ENCODE measurements at places on chromosomes 1 and 21.

GRCh38 chr21:19603011-19603593 is 1199.5 kb upstream of the TMPRSS15 start:
- no peak for DNase-seq

DNA sequence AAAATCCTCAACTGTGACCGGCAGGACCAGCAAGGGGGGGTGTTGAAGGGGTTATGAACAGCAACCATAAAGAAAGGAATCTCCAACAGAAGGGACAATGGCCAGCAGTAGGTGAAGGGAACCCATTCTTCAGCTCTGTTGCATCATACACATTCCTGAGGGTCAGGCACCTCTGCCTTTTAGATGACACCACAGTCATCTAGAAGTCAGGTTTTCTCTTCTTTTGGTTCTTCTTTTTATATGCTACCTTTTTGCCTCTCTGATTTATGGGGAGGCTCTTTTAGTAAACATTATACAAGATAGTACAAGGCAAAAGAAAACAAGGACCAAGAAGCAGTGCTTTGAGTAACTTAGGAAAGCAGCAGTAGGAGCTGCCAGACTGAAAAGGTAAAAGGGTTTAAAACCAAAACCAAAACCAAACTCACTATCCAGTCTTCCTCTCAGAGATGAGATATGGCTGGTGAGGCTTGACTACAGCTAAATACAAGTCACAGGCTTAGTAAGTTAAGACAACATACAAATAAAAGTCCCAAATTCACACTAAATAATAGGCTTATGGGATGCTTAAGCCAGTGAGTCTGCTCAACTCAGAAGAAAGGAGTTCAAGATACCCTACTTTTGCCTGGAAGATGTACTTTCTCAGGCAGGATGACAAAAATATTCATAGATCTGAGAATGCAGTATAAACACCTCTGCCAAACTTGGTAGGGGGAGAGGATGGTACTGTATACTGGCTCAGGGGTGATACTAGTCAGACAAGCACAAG is 4.1 kb downstream of the TEX38 start:
- no peak for DNase-seq

DNA sequence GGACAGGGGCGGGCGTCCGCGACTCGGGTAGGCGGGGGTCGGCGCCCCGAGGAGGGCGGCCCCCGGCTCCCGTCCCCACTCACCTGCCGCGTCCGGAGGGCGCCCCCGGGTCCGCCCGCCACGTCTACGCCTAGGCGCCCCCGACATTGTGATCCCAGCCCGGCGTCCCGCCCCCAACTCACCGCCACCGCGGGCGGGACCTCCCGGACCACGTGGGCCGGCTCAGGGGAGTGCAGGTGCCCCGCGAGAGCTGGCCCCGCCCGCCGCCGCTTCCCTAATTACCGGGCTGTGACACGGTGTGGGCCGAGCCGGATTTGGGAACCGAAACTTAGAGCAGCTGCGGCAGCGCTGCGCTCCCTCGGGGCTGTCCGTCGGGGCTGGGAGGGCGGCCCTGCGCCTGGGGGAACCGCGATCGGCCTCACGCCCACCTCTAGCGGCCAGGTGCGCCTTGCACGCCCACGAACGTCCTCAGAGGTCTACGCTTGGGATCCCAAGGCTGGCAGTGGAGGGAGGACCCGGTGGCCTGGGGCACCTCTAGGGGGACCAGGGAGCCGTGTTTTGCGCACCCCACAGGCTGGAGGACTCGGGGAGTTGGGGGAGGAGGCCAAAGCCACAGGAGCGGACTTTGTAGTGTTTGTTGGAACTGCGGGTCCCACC is 521 bp upstream of the NADK start:
- DNase-seq = peak; percentile 80

GRCh38 chr21:16572032-16572431 is 842.2 kb downstream of the USP25 start:
- no peak for DNase-seq

DNA sequence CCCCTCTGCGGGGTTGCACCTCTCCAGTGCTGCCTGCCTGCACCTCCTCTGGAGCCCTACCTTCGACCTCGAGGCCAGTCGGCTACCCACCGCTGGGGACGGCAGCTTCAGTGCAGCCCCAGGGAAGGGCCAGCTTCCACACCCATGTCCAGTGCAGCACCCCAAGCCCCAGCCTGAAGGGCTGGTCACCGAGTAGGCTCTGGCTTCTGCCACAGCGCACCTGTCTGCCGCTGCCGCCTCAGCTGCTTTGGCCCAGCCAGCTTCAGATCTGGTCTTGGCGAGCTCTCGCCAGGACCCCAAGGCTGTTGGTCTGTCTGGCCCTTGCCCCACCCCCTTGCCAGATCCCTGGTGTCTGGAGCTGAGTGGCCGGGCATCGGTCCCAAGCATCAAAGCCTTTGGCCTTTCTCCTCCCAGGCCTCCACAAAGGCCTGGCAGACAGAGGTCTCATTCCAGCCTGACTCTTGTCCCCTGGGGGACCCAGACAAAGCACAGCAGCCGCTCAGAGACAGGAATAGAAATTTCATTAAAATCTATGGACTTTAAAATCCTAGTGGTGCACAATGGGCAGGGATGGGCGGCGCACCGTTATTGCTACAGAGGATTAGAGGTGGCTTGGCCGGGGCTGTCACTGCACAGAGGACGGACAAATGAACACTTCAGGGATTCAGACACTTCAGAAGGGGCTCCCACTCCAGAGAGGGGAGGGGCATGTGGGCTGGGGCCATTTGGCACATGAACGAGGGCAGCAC is 4.8 kb downstream of the CCDC24 start:
- no peak for DNase-seq

DNA sequence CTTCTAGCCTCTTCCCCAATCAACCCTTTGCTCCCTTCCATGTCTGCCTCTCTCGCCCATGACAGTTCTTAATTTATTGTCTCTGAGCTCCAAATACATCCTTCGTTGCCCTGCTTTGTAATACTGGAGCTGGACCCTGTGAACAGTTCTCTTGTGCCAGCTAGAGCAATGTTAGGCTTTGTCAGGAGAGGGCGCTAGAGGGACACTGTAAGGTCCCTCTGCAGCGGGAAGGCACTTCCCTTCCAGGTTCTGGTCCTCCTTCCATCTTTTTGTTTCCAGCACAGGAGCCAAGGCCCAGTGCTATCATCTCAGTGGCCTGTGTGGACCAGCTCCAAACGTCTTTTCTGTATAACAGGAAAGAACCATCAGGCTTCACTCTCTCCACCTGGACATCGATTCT is 95.9 kb downstream of the PTPRU start:
- DNase-seq = no peak

DNA sequence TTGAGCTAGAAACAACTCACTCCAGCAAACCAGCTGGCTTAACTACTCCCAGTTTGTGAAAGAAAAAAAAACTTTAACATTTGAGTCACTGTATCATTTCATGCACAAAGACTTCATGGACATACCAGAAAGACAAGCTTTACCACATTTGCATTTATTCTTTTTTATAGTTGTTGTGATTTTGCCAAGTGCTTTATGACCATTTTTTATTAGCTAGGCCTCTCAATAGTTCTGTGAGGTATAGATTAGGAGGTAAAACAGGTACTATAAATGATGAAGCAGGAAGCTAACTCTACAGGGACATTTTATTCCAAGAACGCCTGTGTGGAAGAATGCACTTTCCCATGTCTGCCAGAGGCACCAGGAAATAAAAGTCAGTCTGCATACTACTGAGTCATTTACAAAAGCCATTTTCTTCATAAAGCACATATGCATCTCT is 8.2 kb upstream of the DENND1B start:
- no peak for DNase-seq

GRCh38 chr1:13950637-13951036 is 250.6 kb downstream of the PRDM2 start:
- no peak for DNase-seq

DNA sequence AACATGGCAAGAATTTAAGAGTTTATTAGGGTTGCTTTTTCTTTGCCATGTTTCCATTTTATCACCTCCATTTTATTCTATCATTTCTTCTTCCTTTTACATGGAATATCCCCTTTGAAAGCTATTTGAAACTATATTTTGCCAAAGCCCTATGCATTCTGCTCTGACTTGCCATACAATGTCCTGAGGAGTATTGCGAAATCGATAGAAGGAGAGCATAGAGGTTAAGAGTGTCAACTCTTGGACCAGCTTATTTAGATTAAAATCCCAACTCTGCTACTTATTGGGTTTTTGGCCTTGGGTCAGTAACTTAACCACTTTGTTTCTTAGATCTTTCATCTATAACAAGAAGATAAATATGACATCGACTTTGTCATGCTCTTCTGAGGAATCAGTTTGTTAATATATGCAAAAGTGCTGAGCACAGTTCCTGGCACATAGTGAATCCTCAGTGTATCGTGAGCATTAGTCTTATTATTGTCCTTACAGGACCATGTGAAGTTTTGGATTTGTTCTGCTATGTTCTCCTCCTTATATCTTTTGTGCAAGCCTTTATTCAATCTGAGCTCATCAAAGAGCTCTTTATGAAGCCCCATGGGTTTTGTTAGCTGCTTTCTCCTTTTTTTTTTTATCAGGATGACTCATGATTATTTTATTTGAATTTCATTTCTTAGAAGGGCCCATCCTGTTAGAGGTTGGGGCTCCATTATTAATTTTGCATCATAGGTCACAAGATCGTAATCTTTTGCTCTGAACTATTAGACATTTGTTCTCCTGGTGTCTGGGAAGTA is 17.6 kb downstream of the ACKR1 start:
- DNase-seq = no peak

DNA sequence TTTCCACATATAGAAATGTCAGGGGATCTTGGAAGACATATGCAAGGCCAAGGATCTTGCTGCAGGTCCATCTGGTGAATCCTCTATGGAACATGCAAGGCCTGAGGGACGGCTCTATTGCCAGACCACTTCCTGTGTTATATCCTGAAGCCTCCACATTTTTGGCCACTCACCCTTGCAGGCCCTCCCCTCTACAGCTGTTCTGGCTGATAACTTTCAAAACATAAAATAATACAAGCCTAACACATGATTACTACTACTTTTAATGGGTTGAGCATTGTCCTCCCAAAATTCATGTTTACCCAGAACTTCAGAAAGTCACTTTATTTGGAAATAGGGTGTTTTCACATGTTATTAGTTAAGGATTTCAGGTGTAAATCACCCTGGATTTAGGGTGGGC is 18.5 kb upstream of the LYPLAL1 start:
- DNase-seq = no peak

DNA sequence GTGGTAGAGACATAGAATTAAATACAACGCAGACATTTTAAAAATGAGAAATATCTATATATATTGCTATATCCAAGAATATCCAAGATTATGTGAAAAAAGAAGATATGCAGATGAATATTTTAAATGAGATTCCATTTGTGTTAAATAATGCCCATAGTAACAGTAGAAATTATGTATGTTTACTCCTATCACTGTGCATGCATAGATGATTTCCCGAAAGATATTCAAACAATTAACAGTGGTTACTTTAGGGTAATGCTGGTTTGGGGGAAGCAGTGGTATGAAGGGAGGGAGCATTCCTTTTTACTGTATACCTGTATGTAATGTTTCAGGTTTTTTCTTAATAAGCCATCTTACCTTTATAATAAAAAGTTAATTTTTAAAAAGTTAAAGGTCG is 25.1 kb downstream of the DNTTIP2 start:
- DNase-seq = no peak

DNA sequence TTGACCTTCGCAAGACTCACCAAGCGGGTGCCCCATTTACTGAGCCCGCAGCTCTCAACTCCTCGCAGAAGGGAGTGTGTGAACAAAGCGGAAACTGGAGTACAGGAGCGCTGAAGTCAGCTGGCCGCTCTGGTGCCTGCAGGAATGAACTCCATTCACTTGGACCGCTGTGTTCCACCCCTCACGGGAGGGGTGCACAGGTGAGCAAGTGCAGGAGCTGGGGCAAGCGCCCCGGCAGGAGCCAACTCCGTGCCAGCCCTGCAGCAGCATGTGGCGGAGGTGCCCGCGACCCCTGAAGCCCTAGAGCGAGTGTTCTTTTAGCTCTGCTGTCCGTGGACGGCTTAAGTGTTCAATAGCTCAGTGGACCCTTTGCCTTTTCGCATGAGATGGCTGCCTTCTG is 471.6 kb upstream of the ADGRL4 start:
- no peak for DNase-seq

DNA sequence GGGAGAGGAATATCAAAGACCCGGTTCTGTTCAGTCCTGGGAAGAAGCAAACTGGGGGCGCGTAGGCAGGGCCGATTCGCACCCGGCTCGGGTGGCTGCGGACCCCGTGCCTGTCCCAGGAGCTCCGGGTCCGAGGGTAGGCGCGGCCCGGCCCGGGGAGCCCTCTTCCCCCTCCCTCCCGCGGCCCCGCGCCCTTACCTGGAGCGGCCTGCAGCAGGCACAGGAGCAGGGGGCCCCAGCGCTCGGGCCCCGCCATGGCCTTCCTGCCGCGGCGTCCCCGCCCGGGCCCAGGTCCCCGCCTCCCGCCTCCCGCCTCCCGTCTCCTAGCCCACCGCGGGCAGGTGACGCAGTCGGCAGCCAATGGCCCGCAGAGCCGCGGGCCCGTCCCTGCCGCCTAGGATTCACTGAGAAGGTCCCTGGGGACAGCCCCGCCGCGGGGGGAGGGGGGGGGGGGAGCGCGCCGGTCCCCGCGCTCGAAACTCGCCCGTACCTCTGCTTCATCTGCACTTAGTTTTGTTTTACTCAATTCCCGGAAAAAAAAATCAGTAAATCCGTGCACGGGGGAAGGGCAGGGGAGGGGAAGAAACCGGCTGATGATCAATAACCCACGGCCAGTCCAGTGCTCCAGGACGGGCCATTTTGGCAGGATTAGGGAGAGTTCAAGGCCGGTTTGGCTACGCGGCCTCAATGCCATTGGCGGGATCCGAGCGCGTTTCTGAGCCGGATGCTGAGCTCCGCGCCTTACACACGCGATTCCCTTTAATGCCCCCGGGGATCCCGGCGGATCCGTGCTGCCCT is at the start of gene IFNLR1:
TSS of gene IFNLR1 (minus strand) at position 297 of the 798 bp plus-strand sequence. CDS start at position 256, 41 bp downstream.
- DNase-seq = no peak

DNA sequence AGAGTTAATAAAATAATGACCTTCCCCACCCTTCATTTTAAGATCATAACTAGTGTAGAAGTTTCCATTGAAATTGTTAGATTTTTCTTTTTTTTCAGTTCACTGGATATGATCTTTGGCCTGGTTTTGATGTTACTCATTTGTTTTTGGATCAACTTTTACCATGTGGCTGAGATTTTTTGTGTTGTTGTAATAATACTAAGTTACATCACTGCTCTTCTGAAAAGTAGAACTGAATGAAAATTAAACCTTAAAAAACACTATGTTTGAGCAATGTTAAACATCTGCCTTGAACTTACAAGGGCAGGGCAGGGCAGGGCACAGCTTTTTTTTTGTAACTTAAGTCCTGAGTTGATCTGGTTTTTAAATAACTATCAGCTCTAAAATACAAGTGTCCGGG is 204.8 kb upstream of the ADAMTS5 start:
- no peak for DNase-seq

DNA sequence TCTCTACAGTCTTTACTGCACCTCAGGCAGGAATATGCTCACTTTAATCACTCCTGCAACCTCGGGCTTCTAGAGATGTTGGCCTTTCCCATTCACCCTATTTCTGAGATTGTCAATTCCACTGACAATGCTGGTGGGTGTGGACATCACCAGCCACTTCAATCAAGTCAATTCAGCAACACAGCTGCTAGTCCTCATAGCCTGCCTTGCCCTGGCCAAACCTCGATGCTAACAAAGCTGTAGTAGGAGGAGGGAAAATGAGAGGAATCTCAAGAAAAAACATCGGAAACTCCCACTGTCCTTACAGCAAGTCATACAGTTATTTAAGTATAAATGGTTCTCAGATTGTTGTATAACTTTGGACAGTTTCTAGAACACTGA is 155.0 kb downstream of the KCNH1 start:
- DNase-seq = no peak

GRCh38 chr1:83799594-83799993 is 199.3 kb downstream of the TTLL7 start:
- no peak for DNase-seq
